ENCODE measurements at places on chromosomes 13 and 19. TPM values are rescaled to one million over a fixed set of nuclear protein-coding genes. Genes with fewer than 3 reads are reported as not detected.

The ABHD8 gene
- 3.6 TPM for total RNA-seq

The SIGLEC8 gene
- total RNA-seq, result not detected

The LAIR1 gene
- total RNA-seq, result not detected

The BRD4 gene
- total RNA-seq, result 33.9 TPM

The KLK5 gene
- not detected for total RNA-seq

The UBE2L5 gene
- total RNA-seq, result not detected

The EPS8L1 gene
- total RNA-seq, result 4.9 TPM

The KIR3DL1 gene
- not detected for total RNA-seq

The CGB3 gene
- total RNA-seq, result 0.14 TPM

The ZNF180 gene
- 8.1 TPM for total RNA-seq

The GNG8 gene
- total RNA-seq, result not detected

The CAB39L gene
- total RNA-seq, result 2.0 TPM

The CNN1 gene
- 0.55 TPM for total RNA-seq

The ZSCAN5C gene
- not detected for total RNA-seq

The CDC42EP5 gene
- total RNA-seq, result not detected

The SLC5A5 gene
- total RNA-seq, result 0.14 TPM

The IRGC gene
- not detected for total RNA-seq

The KRTDAP gene
- not detected for total RNA-seq

The CATSPERD gene
- total RNA-seq, result not detected

The FXYD7 gene
- 0.34 TPM for total RNA-seq

The CYP4F2 gene
- not detected for total RNA-seq

The CNMD gene
- not detected for total RNA-seq

The LHB gene
- total RNA-seq, result not detected

The ZNF837 gene
- 1.5 TPM for total RNA-seq

The ZNF549 gene
- total RNA-seq, result 2.1 TPM

The GRIN2D gene
- total RNA-seq, result 6.3 TPM

The HRC gene
- total RNA-seq, result 0.03 TPM

The NLRP4 gene
- total RNA-seq, result not detected

All from A549 treated with DMSO at 1 μM for 4 hours (cell line).